ENCODE measurements at places on chromosomes 1 and 21.

- peak; percentile 55 for DNase-seq
These were observed 33.3 kb downstream of the RCC2 start for GRCh38 chr1:17405898-17406759.

- no peak for DNase-seq
These were observed 54.3 kb upstream of the KCNJ6 start for GRCh38 chr21:37970548-37970947.

DNA sequence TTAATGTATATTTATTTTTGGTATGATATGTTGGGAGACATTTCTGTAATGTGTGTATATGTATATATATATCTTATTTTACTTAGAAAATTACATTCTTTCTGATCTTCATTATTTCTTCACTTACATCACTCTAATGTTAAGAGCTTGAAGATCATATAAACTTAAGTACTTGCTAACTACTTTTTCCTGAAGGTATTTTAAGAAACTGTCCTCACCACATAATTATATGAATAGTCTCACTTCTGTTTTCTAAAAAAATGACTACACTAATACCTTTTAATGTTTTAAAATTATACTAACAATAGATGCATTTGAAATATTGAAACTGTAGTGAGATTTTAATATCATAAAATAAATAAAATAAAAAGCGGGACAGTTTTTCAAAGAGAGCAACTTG is 377.1 kb downstream of the LRRIQ3 start:
- no peak for DNase-seq

DNA sequence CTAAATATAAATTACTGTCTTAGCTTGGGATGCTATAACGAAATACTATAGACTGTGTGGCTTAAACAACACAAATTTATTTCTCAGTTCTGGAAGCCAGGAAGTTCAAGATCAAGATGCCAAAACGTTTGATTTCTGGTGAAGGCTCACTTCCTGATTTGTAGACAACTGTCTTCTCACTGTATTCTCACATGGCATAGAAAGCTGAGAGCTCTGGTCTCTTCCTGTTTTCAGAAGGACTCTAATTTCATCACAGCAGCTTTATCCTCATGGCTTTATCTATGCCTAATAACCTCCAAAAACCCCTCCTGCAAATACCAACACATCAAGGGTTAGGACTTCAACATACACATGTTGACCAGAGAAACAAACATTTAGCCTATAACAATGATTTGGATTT is 1795.5 kb downstream of the MRPL39 start:
- DNase-seq, result no peak

DNA sequence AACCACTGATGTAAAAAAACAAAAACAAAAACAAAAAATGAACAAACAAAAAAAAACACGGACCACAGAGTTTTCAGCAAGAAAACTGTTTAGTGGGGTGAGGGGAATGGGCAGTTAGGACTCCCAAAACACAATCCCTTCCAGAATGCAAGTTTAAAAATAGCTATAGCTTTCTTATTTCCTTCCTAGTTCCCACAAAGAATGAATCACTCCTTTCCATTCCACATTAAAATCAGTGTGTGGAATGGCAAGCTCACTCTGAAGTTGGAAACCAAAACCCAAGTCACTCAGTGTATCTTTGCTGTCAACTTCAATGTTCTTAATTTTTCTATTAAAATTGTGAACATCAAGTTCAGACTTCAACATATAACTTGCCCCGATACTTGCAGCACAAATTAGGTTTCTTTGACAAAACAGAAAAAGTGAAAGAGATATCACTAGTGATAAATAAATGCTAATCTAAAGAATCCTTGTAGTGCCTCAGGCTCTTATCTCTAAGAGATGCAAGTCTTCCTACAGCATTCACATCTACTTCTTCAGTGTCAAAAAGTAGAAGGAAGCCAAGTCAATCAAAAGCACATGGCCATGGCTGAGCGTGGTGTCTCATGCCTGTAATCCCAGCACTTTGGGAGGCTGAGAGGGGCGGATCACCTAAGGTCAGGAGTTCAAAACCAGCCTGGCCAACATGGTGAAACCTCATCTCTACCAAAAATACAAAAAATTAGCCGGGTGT is 45.5 kb downstream of the TOR3A start:
- peak; percentile 71 for DNase-seq

DNA sequence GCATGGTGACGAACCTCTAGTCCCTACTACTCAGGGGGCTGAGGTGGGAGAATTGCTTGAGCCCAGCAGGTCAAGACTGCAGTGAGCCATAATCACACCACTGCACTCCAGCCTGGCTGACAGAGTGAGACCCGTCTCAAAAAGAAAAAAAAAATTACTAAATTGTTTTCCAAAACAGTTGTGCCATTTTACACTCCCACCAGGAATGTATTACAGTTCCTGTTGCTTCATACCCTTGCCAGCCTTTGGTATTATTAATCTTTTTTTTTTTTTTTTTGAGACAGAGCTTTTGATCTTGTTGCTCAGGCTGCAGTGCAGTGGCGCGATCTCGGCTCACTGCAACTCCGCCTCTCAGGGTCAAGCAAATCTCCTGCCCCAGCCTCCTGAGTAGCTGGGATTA is 55.9 kb downstream of the RPS6KA1 start:
- no peak for DNase-seq

- no peak for DNase-seq
These were observed 305.6 kb downstream of the KCTD3 start for GRCh38 chr1:215872658-215873057.

DNA sequence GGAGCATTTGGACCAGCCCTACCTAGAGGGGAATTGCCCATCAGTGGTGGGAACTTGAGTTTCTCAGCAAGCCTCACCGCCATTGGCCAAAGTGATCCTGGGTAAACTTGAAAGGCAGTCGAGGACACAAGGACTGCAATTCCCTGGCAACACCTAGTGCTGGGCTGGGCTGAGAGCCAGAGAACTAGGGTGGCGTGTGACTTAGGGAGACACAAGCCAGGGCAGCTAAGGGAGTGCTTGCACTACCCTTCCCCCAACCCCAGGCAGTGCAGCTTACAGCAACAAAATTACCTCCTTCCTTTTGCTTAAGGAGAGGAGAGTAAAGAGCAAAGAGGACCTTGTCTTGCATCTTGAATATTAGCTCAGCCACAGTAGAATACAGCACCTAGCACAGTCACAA is 176.9 kb upstream of the PRMT6 start:
- DNase-seq, result no peak

DNA sequence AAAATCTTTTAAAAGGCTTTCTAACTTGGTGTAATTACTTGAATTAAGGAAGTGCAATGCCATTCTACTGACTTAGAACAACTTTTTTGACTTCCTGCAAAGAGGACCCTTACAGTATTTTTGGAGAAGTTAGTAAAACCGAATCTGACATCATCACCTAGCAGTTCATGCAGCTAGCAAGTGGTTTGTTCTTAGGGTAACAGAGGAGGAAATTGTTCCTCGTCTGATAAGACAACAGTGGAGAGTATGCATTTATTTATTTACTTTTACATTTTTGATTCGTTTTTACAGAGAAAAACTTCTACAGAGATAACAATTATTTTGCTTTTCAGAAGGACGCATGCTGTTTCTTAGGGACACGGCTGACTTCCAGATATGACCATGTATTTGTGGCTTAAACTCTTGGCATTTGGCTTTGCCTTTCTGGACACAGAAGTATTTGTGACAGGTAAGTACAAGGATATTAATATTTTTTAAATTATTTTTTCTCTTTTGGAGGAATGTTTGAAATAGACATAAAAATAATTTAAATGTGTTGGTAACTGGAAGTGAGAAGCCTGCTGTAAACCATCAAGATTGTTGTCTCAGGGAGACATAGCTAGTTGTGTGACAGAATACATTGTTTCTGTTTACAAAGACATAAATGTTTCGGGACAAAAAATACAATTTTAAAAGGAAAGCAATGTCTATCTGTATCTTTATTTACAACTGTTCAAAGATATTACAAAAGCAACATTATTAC is at the start of gene PTPRC:
TSS of gene PTPRC (plus strand) at position 147 of the 742 bp plus-strand sequence. CDS start at position 376, 229 bp downstream.
- DNase-seq, result no peak

DNA sequence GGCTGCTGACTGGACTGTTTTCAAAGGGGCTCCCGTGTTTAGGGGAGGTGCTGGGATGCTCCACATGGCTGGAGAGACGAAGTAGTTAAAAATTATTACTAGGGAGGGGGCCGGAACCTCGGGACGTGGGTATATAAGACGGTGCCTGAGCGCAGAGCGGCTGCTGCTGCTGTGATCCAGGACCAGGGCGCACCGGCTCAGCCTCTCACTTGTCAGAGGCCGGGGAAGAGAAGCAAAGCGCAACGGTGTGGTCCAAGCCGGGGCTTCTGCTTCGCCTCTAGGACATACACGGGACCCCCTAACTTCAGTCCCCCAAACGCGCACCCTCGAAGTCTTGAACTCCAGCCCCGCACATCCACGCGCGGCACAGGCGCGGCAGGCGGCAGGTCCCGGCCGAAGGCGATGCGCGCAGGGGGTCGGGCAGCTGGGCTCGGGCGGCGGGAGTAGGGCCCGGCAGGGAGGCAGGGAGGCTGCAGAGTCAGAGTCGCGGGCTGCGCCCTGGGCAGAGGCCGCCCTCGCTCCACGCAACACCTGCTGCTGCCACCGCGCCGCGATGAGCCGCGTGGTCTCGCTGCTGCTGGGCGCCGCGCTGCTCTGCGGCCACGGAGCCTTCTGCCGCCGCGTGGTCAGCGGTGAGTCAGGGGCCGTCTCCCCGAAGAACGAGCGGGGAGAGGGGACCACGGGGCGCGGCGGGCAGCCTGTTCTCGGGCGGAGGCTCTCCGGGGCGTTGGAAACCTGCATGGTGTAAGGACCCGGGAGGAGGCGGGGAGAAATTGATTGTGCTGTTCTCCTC is at the start of gene CHODL:
TSS of gene CHODL (plus strand) at position 163 of the 793 bp plus-strand sequence. CDS start at position 554, 391 bp downstream.
- peak; percentile 8 for DNase-seq

DNA sequence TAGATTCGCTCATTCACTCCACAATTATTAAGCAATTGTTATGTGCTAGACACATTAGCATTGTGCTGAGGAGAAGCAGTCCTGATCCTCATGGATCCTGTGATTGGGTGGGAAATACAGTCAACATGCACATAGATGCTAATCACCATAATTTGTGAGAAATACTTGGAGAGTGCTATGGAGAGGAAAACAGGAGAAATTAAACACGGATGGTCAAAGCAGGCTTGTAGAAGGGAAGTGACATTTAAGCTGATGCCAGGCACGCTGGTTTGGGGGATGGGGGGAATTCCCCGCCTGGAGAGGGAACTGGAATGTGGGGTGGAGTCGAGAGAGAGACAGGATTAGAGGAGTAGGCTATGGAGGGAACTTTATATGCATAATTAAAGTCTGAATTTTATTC is 52.2 kb upstream of the L1TD1 start:
- no peak for DNase-seq

Measured in astrocyte of the spinal cord (primary cell).